ENCODE measurements at places on chromosomes 11 and 22. TPM values are rescaled to one million over a fixed set of nuclear protein-coding genes. Genes with fewer than 3 reads are reported as not detected.

DNA sequence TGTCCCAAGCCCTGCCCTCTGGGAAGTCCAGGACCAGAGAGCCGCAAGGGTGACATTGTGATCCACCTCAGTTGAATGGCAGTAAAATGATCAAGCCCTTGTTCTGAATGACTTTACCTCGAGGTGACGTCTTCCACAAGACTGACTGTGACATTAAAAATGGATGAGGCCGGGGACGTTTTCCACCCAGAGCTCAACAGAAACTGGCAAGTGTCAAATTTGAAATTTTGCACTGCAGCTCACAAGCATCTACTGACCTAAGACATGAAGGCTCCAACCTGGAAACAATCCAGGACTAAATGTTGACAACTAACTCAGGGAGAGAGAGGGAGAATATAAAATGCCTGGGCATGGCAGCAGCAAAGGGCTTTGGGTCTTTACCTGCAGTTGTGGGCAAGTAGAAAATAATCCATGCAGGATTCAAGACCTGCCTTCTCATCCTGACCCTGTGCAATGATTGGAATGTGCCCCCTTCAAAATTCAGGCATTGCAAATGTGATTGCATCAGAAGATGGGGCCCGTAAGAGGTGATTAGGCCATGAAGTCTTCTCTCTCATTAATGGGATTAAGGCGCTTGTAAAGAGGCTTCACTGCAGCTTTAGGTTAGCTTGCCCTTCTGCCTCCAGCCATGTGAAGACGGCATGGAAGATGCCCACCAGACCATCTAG is 33.6 kb upstream of the CLMP start:
- no peak overlapping the region for H3K4me3 ChIP-seq
- H3K36me3 ChIP-seq, result no peaks in the 10 kb centered on the region
- H3K27me3 ChIP-seq, result no peaks in the 10 kb centered on the region
- H3K27ac ChIP-seq, result no peak overlapping the region
- peak; percentile 19 for DNase-seq
- H3K4me1 ChIP-seq, result peaks cover 36% of the 10 kb centered on the region

- no peak for DNase-seq
- no peaks in the 10 kb centered on the region for H3K36me3 ChIP-seq
- no peak overlapping the region for H3K4me3 ChIP-seq
- H3K4me1 ChIP-seq, result peaks cover 4% of the 10 kb centered on the region
- H3K27me3 ChIP-seq, result no peaks in the 10 kb centered on the region
These were observed 1.3 kb upstream of the LIMK2 start for GRCh38 chr22:31210556-31211421.

DNA sequence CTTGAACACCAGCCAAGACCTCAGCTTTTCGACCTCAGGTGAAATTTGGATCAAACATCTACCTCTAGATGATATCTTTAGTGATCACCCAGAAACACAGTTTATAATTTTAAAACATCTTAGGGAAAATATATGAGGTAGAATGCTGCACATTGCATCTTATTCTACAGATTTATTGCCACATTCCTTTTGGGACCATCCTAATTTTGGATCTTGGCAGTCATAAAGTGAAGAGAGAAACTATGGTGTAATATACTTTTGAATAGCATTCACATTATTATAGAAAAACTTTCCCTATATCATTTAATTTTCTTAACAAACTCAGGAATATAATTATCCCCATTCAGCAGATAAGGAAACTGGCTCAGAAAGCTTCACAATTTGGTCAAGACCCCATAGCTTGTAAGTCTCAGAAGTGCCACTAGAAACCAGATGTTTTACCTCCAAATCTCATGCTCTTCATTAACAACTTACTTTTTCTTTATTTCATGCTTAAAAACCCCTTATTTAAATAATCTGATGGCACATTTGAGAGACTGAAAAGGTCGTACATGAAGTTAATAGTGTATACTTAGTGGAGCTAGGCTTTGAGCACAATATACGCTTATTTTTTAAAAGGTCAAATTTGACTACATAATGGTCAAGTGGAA is 199.2 kb upstream of the CTSC start:
- H3K4me1 ChIP-seq, result peaks cover 44% of the 10 kb centered on the region
- DNase-seq, result no peak
- no peaks in the 10 kb centered on the region for H3K36me3 ChIP-seq
- H3K4me3 ChIP-seq, result no peak overlapping the region

- 0 out of 2 replicates have a peak, but pooled peaks cover 5% of the 10 kb centered on the region for H3K27me3 ChIP-seq
- H3K27ac ChIP-seq, result no peak overlapping the region
- no peaks in the 10 kb centered on the region for H3K4me1 ChIP-seq
These were observed 108.4 kb downstream of the MED15 start for GRCh38 chr22:20615533-20616450.

GRCh38 chr22:43431808-43432554 is 20.2 kb downstream of the MPPED1 start:
- H3K27me3 ChIP-seq, result peaks cover 19% of the 10 kb centered on the region
- no peak overlapping the region for H3K4me3 ChIP-seq
- DNase-seq, result no peak
- no peak overlapping the region for H3K27ac ChIP-seq
- H3K4me1 ChIP-seq, result no peaks in the 10 kb centered on the region
- H3K36me3 ChIP-seq, result no peaks in the 10 kb centered on the region

DNA sequence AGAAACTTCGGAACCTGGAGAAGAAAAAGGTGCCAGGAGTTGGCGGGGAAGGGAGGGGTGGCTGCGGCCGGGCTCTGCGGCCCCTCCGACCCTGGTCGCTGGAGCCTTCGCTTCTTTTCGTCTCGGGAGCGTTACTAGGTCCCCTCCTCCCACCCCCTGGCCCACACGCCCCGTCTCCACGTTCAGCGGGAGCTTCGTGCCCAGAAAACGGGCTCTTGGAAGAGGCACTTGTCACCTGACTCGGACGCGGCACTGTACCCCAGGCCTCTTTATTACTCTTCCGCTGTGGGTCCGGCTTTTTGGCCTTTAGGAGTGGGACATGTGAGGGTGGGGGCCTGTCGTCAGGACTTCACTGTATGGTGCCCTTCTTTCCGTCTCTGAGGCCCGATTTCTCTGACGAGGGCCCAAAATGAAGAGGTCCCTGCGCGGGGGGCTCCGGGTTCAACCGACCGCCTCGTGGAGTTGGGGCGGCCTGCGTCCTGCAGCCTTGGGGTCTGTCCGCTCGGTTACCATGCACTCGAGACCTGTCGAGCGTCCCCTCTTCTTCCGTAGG is 1.2 kb downstream of the CAPRIN1 start:
- H3K36me3 ChIP-seq, result peaks cover 21% of the 10 kb centered on the region
- peaks cover 41% of the 10 kb centered on the region for H3K4me1 ChIP-seq
- DNase-seq, result peak; percentile 54
- no peaks in the 10 kb centered on the region for H3K27me3 ChIP-seq
- H3K4me3 ChIP-seq, result peak overlapping the region; percentile 99
- H3K27ac ChIP-seq, result peak overlapping the region; percentile 99

The ZNF215 gene
- total RNA-seq, result 4.9 TPM

The NXPE2 gene
- total RNA-seq, result not detected

The MEI1 gene
- 2.2 TPM for total RNA-seq

The GAB4 gene
- not detected for total RNA-seq

The GPR83 gene
- total RNA-seq, result not detected

All from GM23248 (cell line).